ENCODE measurements at places on chromosomes 3 and 15.
A peak's percentile ranks its signal among the peaks of the same experiment; 100 is the strongest.

DNA sequence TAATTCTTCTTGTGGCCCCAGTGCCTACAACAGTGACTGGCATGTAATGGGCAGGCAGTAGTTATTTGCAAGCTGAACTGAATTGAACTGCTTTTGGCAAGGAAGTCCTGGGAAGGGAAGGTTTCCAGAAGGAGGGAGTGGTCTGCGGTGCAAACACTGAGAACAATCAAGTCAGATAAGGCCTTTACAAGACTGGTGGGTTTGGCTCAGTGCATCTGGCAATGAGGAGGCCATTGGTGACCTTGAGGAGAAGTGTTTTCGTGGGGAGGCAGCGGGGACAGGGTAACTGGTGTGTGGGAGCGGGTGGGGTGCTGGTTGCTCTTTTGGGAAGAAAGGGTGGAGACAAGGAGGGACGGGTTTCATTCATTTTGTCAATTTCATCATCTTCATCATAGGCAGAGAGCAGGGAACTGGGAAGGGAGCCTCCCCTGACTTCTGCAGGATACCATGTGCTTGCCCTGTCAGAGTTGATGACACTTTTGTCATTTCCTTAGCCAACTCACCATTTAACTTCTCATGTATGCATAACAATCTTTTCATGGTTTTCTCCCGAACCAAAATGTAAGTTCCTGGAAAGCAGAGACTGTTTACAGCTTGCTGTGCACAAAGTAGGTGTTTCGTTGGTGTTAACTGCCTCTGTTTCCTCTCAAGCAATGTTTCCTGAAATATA lies 8.4 kb upstream of the EHD4 start:
- DNase-seq: no peak

GRCh38 chr3:118641608-118642007 lies 393.0 kb downstream of the IGSF11 start:
- peak; percentile 29 for DNase-seq

DNA sequence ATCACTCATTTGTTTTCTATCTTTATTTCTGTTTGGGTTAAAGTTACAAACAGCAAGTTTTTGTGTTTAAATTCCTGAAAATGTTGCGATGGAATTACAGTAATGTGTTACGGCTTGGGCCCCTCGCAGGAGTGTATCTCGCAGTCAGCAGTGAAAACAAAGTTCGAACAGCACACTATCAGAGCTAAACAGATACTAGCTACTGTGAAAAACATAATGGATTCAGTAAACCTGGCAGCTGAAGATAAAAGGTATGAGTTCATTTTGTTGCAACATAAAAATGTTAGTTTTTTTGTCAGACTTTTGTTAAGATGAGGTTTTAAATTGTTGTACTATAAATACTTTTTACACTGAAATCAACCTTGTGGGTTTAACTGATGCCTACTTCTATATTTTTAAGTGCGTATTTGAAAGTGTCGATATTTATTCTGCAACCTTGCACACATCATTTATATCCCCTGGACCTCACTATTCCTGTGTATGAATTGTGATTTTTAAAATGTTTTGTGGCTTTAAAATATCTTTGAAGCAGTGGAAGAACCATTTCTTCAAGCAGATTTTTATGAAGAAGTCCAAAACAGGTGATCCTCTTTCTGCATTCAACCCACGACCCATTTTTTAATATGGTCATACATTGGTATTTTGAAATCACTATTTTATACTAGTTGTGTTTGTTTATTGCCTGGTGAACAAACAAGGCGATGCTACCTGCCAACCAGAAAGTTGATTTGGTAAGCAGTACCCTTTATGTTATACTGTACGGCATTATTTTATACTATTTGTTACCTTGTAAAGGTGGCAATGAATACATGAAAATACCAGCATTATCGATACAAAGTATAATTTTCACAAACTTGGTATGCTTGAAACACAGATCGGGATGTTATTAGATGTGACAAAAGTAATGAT lies 27.8 kb downstream of the MFN1 start:
- no peak for DNase-seq

DNA sequence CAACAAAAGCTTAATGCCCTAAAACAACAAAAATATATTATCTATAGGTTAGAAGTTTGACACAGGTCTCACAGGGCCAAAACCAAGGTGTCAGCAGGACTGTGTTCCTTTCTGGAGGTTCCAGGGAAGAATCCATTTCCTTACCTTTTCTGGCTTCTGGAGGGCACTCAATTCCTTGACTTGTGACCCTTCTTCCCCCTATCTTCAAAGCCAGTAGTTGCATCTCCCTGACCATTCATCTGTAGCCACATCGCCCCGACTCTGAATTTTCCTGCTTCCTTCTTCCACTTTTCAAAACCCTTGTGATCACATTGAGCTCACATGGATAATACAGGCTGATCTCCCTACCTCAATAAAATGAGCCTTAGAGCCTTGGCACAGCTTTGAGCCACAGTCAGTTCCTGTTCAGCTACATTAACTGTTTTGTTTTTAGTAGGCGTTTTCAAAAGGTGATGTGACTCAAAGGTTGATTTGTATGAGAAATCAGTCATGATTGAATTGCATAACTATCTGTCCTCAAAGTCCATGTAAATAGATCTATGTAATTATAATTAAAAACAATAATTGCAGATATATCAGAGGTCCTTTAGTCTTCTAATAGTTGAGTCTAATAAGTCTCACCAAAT lies 12.4 kb downstream of the PFN2 start:
- no peak for DNase-seq

- no peak for DNase-seq
Measured at GRCh38 chr3:140455521-140456214, 222.2 kb upstream of the TRIM42 start.

DNA sequence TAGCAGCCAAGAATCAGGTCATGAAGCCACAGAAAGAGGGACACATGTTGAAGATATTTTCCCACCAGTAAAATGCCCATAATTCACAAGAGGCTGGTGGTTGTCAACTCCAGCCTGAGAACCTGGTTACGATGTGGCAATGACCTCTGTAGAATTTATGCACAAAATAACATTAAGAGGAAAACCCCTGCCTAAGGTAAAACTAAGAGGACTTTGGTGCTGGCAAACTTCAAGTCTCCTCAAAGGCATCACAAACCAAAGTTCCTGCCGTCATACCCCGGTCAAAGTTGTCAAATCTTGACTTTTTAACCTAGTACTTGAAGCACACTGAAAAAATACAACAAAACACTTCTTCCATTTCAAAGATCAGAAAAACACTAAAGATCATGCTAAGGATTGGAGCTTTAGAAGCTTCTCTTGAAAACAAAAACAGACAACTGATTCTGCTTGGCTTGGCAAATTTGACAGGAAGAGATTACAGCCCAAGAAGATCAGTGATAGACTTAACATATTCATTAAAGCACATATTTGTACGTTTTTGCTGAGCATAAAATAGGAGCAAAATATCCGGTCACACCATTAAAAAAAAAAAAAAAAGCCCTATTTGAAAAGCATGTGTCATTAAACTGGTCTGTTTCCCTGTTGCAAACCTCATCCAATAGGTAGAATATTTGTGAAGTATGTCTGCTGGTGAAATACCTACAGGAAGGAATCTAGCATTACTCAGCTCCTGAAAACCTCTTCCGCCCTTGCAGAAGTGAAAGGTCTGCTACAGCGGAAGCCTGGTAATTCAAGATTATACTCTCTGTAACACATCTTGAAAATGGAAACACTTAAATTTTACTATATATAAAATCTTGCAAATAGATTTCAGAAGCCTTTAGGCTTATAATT lies 22.8 kb downstream of the EIF4E3 start:
- no peak for DNase-seq

DNA sequence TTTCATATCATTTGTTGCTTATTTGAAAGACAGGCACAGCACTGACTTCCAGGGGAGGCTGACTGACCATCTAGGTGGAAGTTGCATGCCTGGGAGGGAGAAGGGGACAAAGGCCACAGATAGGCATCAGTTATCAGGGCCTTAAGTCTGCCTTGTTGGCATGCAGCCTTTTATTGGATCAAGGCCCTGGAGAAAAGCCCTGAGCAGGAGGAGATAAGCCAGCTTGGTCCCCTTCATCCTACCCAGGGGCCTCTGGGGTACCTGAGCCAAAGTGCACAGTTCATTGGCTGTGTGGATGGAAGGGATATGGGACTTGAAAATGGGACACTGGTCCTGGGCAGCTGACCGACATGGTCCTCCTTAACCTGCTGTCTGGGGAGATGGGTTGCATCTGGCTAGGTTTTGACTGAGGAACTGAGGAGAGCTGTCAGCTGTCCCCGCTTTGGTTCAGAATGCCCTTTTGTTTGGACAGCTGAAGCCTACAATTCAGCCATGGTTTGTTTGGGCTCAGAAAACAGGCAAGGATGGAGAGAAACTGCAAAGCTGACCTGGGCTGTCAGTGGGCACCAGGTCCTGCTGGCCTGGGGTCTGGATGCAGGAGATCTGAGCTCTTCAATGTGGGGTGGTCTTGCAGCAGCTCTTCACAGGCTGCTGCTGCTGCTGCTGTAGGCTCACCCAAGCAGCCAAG lies 60.0 kb downstream of the FLNB start:
- no peak for DNase-seq

DNA sequence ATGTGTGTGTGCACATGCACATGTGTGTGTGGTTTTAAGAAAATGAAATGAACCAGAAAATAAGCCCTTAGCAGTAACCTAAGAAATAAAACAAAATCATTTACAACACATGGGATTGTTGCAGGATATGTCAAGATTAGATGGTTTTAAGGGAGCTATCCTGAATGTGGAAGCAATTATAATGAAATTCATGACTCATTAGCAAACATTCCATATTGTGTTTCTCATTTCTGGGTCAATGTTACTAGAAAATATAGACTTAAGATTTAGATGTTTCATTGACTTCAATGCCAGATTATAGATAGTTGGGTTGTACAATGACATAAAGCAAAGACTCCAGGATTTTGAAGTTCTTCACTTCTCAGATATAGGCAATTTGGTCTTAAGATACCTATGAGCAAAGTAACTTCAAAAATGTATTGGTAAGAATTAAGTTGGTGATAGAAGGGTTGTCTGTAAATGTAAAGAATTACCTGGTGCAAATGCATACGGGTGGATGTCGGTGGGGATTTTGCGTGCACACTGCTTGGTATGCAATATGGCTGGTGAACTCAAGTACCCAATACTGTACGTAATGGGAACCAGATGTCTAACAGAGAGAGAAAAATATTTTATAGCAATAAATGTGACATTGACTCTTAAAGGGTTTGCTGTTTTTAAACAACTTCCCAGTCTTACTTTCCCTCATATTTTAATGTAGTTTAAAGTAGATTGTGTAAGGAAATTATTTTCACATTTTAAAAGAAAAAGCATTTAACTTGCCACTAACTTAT lies 53.9 kb upstream of the NR2F2 start:
- DNase-seq: no peak

DNA sequence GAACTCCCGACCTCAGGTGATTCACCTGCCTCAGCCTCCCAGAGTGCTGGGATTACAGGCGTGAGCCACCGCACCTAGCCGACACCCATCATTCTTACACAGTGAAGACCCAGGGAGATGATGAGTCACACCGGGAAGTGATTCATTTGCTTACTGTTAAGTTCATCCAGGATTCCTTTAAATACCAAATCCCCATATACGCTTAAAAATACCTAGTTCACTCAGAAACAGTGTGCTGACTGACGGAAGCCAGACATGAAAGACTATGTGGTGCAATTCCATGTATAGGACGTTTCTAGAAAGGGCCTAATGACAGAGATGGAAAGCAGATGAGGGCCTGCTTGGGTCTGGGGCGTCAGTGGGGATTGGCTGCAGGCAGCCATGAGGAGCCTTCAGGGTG lies 75.2 kb downstream of the APBA2 start:
- no peak for DNase-seq

- DNase-seq: no peak
Measured at GRCh38 chr3:40055361-40055760, 246.0 kb downstream of the MYRIP start.

DNA sequence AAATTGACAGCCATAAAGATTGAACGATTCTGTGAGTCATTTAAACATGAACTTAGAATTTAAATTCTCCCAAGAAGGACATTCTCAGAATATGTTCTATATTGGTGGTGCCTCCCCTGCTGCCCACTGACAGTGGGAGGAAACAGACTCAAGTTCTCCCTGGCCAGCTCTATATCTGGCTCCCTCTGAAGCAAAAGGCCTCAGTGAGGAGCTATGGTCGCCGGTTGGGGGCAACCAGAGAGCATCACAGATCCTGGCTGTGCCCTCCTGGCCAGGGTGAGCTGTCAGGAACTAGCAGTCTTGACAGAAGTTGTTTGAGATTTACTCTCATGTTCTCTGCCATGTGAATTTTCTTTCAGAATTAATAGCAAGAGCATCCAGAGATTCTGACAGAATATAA lies 285.5 kb downstream of the NTRK3 start:
- DNase-seq: no peak

DNA sequence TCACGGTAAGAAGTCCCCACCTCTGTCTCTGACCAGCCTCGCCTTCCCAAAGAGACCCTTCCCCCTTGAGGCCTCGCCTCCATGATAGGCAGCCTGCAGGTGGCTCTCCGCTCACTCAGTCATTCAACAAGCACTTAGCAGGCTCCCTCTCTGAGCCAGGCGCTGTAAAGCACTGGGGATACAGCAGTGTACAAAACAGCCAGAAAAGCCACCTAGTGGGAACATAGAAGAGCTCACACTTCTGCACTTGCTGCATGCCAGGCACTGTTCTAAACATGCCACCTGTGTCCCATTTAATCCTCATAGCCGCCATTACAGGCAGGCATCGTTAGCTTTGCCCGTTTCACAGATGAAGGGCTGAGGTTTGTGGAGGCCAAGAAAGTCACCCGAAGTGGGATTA lies 56.0 kb downstream of the SEMA3G start:
- no peak for DNase-seq

- no peak for DNase-seq
Measured at GRCh38 chr3:169630852-169631251, 32.7 kb downstream of the MECOM start.

- DNase-seq: no peak
Measured at GRCh38 chr3:59709702-59710553, 660.1 kb upstream of the CFAP20DC start.

GRCh38 chr3:141231952-141232823 lies 563 bp downstream of the PXYLP1 start:
- DNase-seq: no peak

Measured in amygdala (tissue), 56 donors.